Ecto neural progenitor cell (in vitro differentiated cells): ENCODE measurements at places on chromosomes 11 and 22.

GRCh38 chr11:84865791-84866535 is 761.2 kb downstream of the DLG2 start:
- DNase-seq = no peak

GRCh38 chr22:45082795-45083194 is 73.0 kb upstream of the PHF21B start:
- DNase-seq = no peak

DNA sequence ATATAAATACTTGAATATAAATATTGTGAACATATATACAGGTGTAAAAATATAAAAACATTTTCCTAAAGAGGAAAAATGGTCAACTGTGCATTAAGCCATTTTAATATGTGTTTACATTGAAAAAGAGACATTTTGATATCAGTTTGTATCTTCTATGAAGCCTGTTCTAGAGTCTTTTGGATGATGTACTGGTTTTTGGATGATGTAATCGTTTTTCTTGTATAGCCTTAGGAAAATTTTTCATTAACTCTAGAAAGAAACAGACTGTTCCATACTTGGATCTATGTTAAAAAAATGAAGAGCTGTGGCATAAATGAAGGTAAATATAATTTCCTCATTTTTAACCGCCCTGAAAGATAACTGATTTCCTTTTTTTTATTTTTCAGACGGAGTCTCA is 39.6 kb upstream of the RDX start:
- no peak for DNase-seq

DNA sequence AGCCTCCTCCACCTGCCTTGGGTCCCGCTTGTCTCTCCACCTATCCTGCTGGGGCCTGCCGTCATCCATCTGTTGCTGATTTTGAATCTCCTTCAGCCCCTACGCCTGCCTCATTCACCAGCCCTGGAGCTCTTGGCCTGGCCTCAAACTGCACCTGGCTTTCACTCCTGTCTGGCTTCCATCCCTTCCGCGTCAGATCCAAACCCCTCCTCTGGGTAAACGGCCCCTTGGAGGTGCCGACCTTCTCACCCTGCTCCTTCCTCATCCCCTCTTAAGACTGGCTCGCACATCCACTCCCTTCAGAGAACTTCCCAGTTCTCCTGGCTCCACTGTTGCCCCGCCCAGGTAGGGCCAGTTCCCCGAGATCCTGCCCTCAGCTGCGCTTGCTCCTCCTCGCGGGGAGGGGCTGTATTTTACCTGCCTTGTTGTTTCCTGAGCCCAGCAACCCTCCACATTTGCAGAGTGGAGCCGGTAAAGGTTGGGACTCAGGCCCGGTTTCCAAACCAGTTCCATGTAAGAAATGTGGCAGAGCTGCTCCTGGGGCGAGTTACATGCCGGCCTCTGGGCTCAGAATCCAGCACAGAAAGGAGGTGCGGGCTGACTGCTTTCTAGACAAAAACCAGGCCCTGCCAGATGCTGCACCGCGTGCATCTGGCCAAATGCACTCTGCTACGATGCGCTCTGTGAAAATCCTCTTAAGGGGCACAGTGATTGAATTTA is 13.9 kb upstream of the SHANK2 start:
- no peak for DNase-seq

GRCh38 chr11:5818245-5818886 is 9.6 kb downstream of the OR52N2 start:
- DNase-seq = no peak

GRCh38 chr22:22235558-22235957 is 9.0 kb upstream of the VPREB1 start:
- DNase-seq = no peak

DNA sequence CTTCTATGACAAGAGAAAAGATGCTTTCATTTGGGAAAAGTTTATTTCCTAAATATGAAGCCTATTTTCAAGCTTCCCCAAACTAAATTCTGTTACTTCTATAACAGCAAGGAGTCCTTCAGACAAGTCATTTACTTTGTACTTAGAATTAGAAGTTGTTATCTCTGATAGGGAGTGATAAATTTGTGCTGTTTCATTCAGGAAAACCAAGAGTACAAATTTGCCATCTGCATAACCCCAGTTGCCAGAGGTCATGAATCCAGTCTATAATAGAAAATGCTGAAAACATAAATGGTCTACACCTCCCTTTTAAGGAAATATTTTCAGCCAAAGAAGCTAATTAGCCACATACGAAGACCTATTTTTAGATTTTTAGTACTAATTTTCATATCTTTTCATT is 61.3 kb downstream of the SBF2 start:
- DNase-seq = no peak

DNA sequence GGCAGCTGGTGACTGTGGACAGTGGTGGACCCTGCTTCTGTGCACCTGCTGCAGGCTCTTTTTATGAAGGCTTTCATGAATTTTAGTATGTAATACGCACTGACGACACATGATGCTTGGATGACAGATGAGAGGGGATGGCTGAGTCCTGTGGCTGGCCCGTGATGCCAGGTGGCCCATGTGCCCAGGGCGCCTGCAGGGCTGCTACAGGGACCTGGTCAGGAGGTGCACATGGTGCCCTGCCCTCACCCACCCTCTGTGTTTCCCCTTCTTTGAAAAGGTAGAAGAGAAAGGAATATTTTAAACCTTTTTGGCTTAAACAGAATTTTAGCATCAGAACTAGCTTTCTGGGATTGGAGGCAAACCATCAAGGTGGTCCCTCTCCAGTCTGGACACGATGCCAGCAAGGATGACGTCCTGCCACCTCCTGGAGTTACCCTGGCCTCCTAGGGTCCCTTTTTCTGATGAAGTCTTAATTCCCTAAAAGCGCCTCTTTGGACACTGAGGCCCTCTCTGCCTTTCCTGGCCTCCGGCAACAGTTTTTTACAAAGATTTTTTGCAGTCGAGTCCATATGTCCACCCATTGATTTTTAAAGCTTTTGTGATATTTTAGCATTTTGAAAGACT is 5.4 kb upstream of the RANBP1 start:
- no peak for DNase-seq

DNA sequence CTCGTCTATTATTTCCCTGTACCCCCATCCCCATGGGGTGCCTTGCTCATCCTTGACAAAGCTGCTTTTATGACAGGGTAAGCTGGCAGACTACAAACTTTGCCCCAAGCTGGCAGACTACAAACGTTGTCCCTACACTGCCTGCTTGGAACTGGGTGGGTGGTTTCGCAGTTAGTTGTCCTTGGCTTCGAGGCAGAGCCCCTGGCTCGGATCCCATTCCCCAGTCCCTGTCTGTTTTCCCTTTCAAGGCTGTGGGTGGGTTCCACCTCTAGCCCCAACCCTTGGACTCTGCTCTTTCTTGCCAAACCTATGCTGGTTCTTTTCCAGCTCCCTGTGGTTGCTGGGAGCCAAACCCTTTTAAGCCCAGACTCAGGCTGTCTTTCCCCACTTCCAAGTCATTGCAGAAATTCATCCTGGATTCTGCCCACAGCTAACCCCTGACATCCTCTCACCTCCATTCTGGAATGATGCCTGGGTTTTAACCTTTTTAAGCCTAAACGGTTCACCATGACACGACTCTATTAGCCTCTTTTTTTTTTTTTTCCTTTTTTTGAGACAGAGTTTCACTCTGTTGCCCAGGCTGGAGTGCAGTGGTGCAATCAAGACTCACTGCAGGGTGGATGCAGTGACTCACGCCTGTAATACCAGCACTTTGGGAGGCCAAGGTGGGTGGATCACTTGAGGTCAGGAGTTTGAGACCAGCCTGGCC is 9.2 kb upstream of the RBM14 start:
- DNase-seq = no peak

- DNase-seq = no peak
Measured at GRCh38 chr11:34915136-34916014, 804 bp downstream of the APIP start.

DNA sequence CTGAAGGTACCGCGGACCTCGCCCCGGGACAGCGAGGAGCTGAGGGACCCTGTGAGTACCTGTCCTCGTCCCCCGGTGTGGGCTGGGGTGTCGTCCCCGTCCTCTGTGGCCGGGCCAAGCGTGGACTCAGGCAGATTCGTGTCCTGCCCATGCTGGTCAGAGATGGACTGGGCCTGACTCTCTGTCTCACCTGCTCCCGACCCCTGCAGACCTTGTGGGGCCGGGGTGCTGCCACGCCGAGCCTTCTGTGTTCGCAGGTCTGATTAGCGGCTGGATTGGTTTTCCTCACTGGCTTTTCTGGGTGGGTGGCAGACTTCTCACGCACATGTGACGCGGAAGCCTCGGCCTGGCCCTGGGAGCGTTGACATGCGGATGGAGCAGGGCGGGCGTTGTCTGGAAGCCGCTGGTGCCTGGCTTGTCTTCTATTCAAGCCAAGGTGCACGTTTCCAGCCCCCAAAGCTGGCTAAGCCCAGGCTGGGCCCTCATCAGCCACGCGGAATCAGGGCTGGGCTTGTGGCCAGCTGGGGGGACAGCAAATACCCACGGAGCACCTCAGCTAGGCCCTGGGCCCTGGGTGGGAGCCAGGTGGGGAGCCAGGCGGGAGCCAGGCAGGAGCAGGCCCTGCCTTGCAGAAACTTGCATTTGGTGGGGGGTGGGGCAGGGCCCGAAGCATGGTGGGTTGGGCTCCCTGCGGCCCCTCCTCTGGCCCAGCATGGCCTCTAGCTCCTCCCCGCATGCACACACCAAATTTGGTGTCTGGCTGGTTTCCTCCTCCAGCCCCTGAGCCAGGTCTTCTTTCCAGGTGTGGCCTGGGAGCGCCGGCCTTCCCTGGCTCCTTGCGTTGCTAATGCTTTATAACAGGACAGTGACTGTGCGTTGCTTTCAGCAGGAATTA is 7.0 kb downstream of the GRAMD4 start:
- no peak for DNase-seq

GRCh38 chr11:117016747-117017146 is 81.5 kb downstream of the SIK3 start:
- no peak for DNase-seq

DNA sequence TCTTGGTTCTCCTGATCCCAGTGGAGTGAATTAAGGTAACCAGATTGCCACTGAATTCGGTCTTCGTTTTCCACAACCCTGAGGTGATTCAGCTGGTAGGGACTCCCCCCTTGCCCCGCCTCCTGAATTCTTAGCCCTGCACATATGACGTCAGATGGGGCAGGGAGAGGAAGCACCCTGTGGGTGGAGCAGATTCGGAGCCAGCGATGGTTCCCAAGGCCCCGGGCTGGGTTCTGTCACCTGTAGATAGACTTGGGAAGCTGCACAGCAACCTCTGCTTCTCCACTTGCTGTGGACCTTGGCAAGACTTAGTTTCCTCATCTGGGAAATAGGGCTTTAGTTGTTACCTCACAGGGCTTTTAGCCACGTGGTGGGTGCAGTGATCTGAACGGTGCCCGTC is 67.8 kb downstream of the CTTN start:
- DNase-seq = no peak

DNA sequence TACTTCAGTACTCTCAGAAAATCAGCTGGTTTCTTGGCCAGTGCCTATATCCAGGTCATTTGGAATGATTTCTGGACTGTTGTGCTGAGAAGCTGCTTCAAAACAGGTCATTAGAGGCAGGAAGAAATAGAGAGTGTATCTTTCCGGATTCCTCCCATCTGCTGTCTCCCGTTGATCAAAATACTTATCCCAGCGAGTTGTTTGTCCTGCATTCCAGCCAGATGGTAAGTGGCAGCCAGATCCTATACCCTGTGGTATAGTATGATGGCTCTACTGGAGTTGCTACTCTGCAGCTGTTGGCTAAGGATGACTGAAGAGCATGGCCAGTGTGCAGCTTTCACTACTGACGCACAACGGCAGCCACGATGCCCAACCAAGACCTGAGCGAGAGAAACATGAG is 560.9 kb upstream of the ANO5 start:
- DNase-seq = no peak

- no peak for DNase-seq
Measured at GRCh38 chr11:70244698-70245097, 25.8 kb upstream of the PPFIA1 start.

DNA sequence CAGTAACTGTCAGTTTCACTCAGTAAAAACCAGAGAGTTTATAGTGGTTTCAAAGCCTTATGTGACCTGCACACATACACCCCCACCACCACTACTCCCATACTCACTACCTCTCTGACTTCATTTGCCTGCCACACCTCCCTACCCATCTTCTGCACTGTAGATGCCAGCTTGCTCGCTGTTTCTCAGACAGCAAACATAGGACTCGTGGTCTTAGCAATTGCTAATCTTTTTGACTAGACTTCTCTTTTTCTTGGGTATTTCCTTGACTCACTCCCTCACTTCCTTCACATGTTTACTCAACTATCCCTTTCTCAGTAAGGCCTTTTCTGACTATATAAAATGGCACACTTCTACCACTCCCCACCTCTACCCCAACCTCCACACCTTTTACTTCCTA is 27.8 kb downstream of the CEP295 start:
- DNase-seq = no peak

DNA sequence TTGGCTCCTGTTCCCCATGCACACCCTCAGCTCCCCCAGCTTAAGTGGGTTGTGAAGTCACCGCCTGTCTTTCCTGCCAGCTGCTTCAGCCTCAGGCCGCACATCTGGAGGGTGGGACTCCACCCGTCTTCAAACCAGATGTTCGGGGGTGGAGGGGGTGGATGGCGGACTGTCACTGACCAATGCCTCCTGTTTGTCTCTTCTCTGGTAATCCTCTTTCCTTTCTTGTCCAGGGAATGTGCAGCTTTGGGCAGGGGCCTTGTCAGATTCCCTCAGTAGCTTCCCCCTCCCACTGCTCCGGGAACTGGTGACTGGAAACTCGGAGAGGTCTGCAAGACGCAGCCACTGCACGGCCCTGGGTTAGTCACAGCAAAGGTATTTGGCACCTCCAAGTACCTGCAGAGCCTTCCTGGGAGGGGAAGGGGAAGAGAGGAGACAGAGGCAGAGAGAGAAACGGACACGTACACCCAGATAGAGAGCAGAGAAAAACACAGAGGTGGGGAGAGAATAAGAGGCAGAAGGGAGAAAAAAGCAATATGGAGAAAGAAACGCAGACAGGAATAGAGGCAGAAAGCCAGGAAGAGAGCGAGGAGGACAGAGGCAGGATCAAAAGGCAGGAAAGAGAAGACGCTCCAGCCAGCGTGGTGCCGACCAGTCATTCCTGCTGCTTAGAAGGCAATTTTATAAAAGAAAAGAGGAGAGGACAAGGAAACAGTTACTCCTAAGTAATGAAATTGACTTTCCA is 56.1 kb upstream of the TIMP3 start:
- DNase-seq = peak; percentile 70

- DNase-seq = no peak
Measured at GRCh38 chr11:115715251-115715770, 211.1 kb upstream of the CADM1 start.

- DNase-seq = no peak
Measured at GRCh38 chr11:93494357-93494756, 48.8 kb downstream of the SMCO4 start.

DNA sequence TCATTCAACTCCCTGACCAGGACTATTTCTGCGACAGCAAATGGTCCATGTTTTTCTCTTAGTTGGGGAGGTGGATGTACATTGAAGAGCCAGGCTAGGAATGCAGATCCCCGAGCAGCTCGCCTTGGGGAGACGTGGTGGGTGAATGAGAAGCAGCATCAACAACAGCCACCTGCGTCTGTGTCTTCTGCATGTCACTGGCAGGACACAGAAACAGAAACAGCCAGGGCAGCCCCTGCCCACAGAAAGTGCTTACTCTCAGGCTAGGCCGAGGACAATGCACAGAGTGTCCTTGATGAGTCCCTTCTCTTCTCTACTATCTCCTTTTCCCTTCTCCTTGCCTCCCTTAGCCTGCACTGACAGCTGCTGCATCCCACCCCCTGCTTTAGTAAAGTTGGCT is 541.9 kb upstream of the CADM1 start:
- DNase-seq = no peak
